ENCODE measurements at places on chromosomes 3 and 15. TPM values are rescaled to one million over a fixed set of nuclear protein-coding genes. Genes with fewer than 3 reads are reported as not detected.
A peak's percentile ranks its signal among the peaks of the same experiment; 100 is the strongest.

DNA sequence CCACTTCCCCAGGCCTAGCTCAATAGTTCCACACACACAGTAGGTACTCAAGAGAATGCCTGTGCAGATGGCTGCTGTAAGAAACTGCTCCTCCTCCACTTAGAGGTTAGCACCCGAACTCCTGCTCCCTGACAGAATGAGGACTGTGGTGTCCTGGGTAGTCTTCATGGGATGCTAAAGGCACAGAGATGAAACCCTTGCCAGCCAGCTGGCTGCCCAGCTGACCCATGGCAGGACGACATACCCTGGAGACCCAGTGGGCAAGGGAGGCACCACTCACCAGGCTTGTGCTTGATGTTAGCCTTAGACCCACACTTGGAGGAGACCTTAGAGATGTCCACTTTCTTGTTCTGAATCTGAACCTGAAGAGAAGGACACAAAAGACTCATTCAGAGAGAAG is 54.2 kb downstream of the DHX30 start:
- H3K36me3 ChIP-seq, result peaks cover 79% of the 10 kb centered on the region
- H3K27ac ChIP-seq, result no peak overlapping the region
- no peak for DNase-seq
- no peak overlapping the region for H3K4me3 ChIP-seq
- H3K4me1 ChIP-seq, result peaks cover 6% of the 10 kb centered on the region

- no peak overlapping the region for H3K4me3 ChIP-seq
- H3K36me3 ChIP-seq, result no peaks in the 10 kb centered on the region
- H3K27ac ChIP-seq, result no peak overlapping the region
- no peaks in the 10 kb centered on the region for H3K27me3 ChIP-seq
These were observed 401.9 kb upstream of the IL12A start for GRCh38 chr3:159586571-159587202.

DNA sequence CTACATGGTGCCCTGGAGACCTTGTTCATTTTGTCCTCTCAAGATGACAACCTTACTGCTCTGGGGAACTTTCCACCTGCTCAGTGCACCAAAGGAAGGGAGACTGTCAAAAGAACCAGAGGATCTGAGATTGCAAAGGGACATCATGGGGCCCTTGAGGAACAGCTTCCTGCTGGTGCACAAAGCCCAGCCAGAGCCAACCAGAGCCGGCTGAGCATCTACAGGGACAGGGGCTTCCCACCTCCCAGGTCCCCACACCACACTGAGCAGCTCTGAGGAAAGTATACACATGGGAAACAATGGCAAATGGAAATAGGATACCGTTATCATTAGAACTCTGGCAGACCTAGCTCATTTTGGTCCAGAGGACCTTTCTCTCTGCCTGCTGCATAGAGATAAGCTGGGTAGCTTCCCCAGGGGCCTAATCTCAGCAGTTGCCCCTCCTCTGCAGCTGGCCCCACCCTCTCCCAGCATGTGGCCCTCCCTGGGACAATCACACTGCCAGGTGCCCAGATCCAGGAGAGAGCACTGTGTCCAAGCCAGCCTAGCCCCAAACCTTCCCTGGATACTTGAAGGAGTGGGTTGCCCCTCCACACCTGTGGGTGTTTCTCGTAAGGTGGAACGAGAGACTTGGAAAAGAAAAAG is 123.4 kb upstream of the PRR20G start:
- H3K4me3 ChIP-seq, result no peak overlapping the region
- DNase-seq, result no peak
- H3K36me3 ChIP-seq, result no peaks in the 10 kb centered on the region
- H3K4me1 ChIP-seq, result peaks cover 23% of the 10 kb centered on the region
- H3K27ac ChIP-seq, result no peak overlapping the region

DNA sequence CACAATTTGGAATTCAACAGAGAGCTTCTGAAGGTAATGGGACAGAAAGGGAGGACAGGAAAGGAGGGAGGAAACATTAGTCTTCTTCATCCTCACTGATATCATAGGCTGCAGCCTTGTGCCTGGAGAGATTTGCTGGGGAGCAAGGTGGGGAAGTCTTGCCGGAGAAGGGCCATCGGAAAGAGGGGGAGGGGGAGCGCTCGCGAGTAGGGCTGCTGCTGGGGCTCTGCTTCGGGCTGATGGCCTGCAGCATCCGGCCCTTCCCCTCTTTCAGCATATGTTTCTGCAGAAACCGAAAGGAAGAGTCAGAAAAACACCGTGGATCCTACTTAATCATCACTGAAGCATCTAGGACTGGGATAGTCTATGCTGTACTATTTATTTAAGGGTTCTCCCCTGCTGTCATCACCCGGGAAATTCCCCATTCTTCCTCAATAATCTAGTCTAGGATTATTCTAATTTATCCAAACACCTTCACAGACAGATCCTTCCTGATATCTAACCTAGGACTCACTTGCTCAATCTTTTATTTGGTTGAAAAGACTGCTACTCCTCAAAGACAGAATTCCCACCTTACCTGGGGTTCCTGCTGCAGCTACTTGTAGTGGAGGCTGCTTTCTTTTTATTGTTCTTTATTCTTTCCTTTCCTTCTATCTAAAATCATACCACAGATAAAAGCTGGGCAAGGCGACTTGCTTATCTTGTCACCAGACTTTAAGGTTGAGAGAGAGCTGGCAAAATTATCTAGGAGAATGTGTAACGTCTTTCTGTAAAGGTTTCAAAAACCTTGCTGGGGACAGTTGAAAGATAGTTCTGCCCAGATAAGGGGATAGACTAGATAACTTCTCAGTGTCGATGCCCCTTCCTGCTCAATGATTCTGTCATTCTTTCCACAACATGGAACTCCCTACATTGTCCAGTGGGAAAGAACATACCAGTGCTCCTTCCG is 22.6 kb downstream of the SLC51A start:
- no peak overlapping the region for H3K4me3 ChIP-seq
- H3K36me3 ChIP-seq, result peaks cover 50% of the 10 kb centered on the region
- H3K27me3 ChIP-seq, result no peaks in the 10 kb centered on the region
- H3K27ac ChIP-seq, result no peak overlapping the region
- no peaks in the 10 kb centered on the region for H3K4me1 ChIP-seq

Gene BNIP2
- 30.4 TPM for polyA plus RNA-seq

- H3K4me3 ChIP-seq, result no peak overlapping the region
- no peaks in the 10 kb centered on the region for H3K4me1 ChIP-seq
- no peak for DNase-seq
These were observed 15.0 kb downstream of the MYLK start for GRCh38 chr3:123869165-123869564.

Gene PLSCR2
- 0.39 TPM for polyA plus RNA-seq

- H3K4me1 ChIP-seq, result peaks cover 30% of the 10 kb centered on the region
- DNase-seq, result no peak
- no peak overlapping the region for H3K4me3 ChIP-seq
- no peak overlapping the region for H3K27ac ChIP-seq
These were observed 12.0 kb downstream of the C3orf22 start for GRCh38 chr3:126546549-126547239.

GRCh38 chr15:67018026-67018425 is 47.4 kb upstream of the SMAD3 start:
- H3K36me3 ChIP-seq, result no peaks in the 10 kb centered on the region
- DNase-seq, result no peak
- H3K4me3 ChIP-seq, result no peak overlapping the region
- no peaks in the 10 kb centered on the region for H3K27me3 ChIP-seq
- no peak overlapping the region for H3K27ac ChIP-seq

GRCh38 chr3:129025108-129025507 is 24.0 kb downstream of the EFCC1 start:
- no peaks in the 10 kb centered on the region for H3K27me3 ChIP-seq
- peak overlapping the region; percentile 15 for H3K27ac ChIP-seq
- H3K36me3 ChIP-seq, result no peaks in the 10 kb centered on the region
- no peak for DNase-seq
- no peak overlapping the region for H3K4me3 ChIP-seq
- peaks cover 47% of the 10 kb centered on the region for H3K4me1 ChIP-seq

DNA sequence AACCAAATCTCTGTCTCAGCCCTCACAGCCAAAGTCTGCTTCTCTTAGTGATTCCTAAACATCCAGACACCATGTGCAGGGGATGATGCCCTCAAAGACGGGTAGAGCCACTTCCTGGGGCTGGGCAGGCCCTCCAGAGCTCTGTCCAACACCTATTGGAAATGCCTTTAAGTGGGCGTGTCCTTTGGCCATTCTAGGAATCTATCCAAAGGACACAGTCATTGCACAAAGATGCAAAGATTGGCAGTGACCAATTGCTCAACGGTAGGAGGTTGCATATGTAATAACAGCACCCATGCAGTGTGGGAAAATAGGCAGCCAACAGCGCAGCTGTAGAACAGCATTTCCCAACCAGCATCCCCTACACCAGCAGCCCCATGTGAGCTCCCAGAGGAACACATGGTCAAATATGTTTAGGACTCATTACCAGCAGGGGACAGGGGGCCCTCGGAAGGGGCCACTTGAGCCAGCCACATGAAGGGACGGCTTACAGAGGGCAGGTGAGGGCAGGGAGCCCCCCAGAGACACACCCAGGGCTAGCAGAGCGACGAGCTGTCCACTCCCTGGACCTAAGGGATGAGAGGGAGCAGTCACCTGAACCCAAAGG is 142.8 kb upstream of the IQSEC1 start:
- H3K4me1 ChIP-seq, result no peaks in the 10 kb centered on the region
- H3K27me3 ChIP-seq, result peaks cover 2% of the 10 kb centered on the region
- no peak overlapping the region for H3K4me3 ChIP-seq
- no peak overlapping the region for H3K27ac ChIP-seq

DNA sequence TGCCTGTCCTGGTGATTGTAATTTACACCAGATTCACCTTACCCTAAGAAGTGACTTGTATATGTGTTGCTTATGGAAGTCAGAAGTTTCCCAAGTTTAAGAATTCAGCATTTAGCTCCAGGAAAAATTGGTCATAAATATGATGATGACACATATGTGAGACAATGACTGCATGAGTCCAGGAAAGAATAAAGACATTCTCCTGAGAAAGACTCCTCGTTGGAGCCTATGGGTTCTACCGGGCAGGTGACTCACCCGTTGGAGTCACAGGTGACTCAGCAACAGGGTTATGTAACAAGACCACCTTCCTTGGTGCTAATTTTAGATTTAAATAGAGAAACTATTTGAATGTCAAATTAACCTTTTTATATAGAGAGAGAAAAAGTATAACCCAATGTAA is 662.4 kb downstream of the FHIT start:
- no peaks in the 10 kb centered on the region for H3K4me1 ChIP-seq
- H3K27ac ChIP-seq, result no peak overlapping the region
- H3K36me3 ChIP-seq, result no peaks in the 10 kb centered on the region
- no peak for DNase-seq

DNA sequence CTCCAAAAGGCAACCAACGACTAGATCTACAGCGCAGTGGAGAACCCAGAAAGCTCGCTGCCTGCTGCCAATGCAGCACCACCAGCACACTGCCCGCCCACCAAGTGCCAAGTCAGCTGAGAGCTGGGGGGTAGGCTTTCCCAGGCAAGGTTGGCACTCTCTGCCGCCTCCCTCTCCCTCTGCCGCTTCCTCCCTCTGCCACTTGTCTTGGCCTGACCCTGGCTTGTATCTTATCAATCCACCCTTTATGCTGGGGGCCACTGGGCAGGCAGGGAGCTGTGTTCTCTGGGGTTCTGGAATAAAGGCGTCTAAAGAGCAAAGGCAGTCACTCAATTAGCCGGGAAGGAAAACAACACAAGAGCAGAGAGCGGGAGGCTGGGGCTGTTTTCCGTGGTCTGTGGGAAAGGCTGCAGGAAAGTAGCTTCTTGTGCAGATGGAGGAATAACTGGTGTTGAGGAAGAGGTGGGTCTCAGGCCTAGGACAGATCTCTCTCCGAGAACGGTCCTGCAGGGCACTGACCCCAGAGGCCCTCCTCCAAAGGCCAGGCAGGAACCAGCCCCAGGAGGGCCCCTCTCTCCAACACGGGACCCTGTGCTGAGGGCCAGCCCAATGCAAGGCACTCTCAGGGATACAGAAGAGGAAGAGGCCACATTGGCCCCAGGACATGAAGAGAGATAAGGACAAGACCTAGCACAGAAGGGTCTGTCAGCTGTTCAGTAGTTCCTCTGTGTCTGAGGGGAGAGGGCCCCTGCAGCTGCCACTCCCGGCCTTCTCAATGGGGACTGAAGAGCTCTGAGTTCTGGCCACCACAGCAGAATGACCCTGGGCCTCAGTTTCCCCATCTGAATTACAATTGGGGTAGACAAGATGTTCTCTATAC is 30.8 kb downstream of the ACSBG1 start:
- H3K27ac ChIP-seq, result peak overlapping the region; percentile 72
- H3K4me3 ChIP-seq, result no peak overlapping the region
- H3K27me3 ChIP-seq, result no peaks in the 10 kb centered on the region
- peak; percentile 53 for DNase-seq
- no peaks in the 10 kb centered on the region for H3K36me3 ChIP-seq

Gene CFAP20DC
- polyA plus RNA-seq, result 2.2 TPM

- no peaks in the 10 kb centered on the region for H3K36me3 ChIP-seq
- no peak overlapping the region for H3K4me3 ChIP-seq
- peak; percentile 96 for DNase-seq
- peak overlapping the region; percentile 66 for H3K27ac ChIP-seq
These were observed 35.8 kb upstream of the SLC24A5 start for GRCh38 chr15:48084759-48085590.

DNA sequence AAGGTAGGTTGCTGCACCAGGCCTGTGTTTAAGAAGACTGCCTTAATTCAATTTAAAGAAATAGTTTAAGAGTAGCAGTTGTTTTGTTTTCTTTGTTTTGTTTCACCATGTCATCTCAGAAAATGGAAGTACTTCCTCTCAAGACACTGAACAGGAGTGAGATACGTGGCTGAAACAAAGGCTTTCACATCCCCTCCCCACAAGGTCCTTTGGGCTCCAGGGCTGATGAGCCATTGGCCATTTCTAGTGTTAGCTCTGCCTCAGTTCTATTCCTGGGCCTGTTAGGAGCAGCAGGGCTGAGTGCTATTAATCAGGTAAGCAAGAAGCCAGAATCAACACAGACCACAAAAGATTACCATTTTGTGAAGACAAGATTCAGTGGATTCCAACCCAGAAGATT is 132.8 kb downstream of the KCNAB1 start:
- DNase-seq, result no peak
- no peaks in the 10 kb centered on the region for H3K4me1 ChIP-seq
- no peak overlapping the region for H3K27ac ChIP-seq
- no peaks in the 10 kb centered on the region for H3K27me3 ChIP-seq
- H3K4me3 ChIP-seq, result no peak overlapping the region
- no peaks in the 10 kb centered on the region for H3K36me3 ChIP-seq

Gene PAQR5
- 0.32 TPM for polyA plus RNA-seq

DNA sequence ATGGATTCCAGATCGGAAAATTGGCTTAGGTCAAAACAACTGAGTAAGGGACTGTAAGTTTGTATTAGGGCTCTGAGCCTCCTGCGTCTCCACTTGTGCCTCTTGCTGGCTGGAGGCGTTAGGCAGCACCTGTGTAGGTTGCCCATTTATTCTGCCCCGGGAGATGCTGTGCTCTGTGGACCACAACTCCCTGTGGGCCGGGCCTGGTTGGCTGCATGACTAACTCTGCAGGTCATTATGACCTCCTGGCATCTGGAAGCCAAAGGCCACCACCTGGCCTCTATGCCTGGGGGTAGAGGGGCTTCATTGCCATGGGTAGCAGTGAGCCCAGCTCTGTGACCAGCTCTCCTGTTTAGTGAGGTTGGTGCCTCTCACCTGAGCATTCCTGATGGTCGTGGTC is 36.0 kb upstream of the BDH1 start:
- no peaks in the 10 kb centered on the region for H3K27me3 ChIP-seq
- no peak overlapping the region for H3K27ac ChIP-seq
- no peak overlapping the region for H3K4me3 ChIP-seq
- DNase-seq, result no peak
- no peaks in the 10 kb centered on the region for H3K4me1 ChIP-seq

All from muscle of leg (tissue), 16 donors.